ENCODE measurements at places on chromosomes 7 and 10.

DNA sequence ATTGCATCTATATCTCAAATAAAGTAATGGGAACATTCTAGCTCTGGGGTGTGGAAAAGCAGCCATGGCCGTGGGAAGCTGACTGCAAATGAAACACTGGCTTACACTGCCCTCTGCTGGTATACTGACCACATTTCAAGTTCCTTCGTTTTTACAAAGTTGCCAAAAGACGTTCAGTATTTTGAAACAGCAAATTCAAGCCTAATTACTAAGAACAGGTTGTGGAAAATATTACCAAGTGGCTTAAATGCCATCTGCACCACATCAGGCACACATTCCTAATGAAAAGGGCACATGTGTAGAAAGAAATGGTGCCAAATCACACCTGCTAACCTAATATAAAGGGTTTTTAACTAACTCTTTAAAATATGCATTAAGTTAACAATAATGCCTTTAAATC lies 83.9 kb downstream of the JAZF1 start:
- DNase-seq: no peak

- DNase-seq: no peak
Observed at GRCh38 chr7:102248456-102249395, 37.9 kb upstream of the SH2B2 start.

- DNase-seq: no peak
Observed at GRCh38 chr7:140267381-140268226, 90.8 kb upstream of the KDM7A start.

- DNase-seq: no peak
Observed at GRCh38 chr10:3964516-3964915, 179.5 kb upstream of the KLF6 start.

GRCh38 chr7:150335108-150335773 lies 6.2 kb downstream of the RARRES2 start:
- DNase-seq: no peak

GRCh38 chr10:52357971-52358370 lies 43.9 kb downstream of the DKK1 start:
- no peak for DNase-seq

DNA sequence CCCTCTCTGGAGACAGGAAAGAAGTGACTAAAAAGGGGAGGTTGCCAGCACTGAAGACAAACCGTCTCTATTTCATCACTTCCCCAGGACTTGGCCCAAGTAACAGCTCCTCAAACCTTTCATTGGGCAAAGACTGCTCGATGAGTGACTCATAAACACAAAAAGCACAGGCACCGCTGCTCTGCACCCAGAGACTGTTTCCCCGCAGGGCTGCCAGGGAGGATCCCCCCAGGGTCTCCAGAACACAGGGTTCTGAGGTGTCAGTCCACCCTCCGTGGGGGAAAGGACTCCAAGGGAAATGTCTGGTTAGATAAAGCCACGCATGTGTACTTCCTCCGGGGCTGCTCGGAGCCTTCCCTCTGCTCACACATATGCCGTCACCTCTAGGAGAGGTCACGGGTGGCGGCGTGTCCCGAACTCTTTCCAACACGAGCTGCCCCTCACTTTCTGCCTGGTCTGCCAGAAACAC lies 59.9 kb downstream of the INSIG1 start:
- no peak for DNase-seq

DNA sequence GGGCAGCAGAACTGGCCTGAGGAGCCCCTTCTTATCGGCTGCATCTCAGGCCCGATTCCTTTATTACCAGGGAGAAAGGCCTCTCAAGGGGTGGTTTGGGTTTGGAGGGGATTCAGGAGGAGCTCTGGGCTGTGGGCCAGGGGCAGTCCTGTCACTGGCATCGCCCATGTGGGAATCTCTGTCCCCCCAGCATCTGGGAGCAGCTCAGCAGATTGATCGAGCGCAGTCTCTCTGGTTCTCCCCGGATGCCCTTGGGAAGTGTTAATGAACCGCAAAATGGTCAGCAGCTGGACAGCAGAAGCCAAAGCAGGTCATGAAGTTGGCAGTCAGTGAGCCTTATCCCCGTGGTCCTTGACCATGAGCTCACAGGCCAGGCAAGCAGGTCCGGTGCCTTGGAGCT lies 104.4 kb upstream of the ANLN start:
- DNase-seq: no peak

DNA sequence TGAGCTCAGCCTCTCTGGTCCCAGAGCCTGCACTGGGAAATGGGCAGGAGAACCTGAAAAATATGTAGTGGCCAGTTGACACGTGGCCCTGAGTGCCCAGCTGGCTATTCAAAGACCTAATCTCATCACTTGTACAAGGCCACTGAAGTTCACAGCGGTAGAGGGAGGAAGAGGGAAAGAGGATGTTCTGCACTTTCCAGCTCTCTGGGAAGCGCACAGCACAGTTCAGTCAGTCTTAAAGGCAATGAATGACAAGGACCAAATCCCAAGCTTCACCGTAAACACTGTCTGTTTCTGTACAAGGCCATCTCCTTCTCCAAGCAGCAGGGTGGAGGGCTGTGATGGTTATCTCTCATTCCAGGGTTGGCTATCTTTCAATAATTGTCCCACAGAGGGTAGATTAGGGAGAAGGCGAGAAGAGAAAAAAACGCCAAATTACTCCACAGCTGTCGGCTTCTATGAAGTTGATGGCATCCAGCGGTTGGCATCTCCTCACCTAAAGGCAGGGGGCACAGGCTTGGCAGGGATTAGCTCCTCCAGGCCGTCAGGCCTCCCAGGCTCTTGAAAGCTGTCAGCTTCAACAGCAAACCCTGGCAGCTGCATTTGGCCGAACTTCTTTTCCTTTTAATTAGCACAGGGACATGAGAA lies 10.6 kb downstream of the SFMBT2 start:
- no peak for DNase-seq

DNA sequence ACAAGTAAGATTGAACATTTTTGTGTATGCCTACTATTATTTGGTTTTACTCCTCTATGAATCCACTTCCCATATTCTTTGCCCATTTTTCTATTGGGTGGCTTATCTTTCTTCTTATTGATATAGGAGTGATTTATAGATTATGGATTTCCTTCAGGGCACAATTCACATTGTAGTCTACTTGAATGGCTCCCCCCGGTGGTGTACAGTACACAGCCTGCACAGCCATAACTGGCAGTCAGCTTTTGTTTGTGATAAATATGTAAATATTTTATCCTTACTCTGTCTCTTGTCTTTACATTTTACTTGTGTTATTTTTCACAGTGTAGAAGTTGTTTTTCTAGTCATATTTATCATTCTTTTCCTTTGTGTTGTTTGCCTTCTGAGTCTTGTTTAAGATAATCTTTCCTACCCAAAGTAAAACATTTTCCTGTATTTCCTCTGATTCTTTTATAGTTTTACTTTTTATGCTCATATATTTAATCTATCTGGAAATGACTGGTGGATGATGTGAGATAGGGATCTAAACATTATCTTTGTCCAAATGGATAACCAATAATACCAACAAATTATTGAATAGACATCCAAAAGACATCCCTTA lies 23.9 kb upstream of the CALD1 start:
- DNase-seq: no peak

All from type B pancreatic cell (in vitro differentiated cells).